ENCODE measurements at places on chromosomes 7 and 10. TPM values are rescaled to one million over a fixed set of nuclear protein-coding genes. Genes with fewer than 3 reads are reported as not detected.

DNA sequence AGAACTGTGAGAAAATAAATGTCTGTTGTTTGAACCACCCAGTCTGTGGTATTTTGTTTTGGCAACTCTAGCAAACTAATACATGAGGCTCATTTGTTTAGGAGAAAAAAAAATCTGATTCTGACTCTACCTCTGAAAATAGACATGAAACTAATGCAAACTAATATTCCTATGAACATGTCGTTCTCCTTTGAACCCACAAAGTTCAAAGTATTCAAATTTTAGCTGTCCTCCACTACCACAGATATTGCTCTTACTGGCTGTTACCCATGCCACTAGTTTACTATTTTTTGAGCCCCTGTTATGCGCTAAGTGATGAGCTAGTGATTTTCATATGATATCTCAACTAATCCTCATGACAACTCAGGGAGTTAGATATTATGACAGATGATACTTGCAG is 58.8 kb upstream of the ZNF804B start:
- DNase-seq: no peak

DNA sequence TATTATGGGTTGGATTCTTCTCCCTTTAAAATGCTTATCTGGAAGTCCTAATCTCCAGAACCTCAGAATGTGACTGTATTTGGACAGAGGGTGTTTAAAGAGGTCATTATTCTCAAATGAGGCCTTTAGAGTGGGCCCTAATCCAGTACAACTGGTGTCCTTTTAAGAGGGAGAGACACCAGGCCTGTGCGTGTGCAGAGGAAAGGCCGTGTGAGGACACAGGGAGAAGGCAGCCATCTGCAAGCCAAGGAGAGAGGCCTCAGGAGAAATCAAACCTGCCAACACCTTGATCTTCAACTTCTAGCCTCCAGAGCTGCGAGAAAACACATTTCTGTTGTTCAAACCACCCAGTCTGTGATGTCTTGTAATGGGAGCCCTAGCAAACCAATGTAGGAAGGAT is 235.4 kb upstream of the MYO3A start:
- no peak for DNase-seq

DNA sequence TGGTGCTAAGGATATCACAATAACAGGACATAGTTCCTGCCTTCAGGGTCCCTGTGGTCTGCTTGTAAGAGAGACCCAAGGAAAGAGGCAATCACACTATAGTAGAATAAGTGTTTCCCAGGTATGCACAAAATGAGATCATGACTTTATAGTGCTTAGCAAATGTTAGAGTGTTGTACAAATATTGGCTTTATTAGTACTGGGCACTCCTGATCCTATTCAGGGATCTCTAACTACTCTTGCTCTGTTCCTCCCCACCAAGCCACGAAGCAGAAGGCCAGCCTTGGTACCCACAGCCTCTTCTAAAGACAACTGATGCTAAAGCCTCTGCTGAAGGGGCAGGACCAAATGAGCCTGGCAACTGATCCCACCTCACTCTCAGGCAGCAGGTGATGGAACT is 75.1 kb downstream of the HERPUD2 start:
- DNase-seq: no peak

The AMPH gene
- total RNA-seq: 1.1 TPM

The CPN1 gene
- 46.9 TPM for total RNA-seq

- DNase-seq: no peak
Measured at GRCh38 chr10:3484306-3485056, 300.5 kb downstream of the KLF6 start.

Data from left lobe of liver (tissue), 2 donors.